ENCODE measurements at places on chromosomes 7 and 10. TPM values are rescaled to one million over a fixed set of nuclear protein-coding genes. Genes with fewer than 3 reads are reported as not detected.

Gene GNAT3
- not detected for polyA plus RNA-seq

Gene HOGA1
- polyA plus RNA-seq = 69.1 TPM

Gene NUB1
- 76.3 TPM for polyA plus RNA-seq

Gene STEAP2
- polyA plus RNA-seq = 18.9 TPM

Gene SPDYE8
- 1.0 TPM for polyA plus RNA-seq

Gene ZNF12
- polyA plus RNA-seq = 35.1 TPM

Gene LAMB1
- 711 TPM for polyA plus RNA-seq

DNA sequence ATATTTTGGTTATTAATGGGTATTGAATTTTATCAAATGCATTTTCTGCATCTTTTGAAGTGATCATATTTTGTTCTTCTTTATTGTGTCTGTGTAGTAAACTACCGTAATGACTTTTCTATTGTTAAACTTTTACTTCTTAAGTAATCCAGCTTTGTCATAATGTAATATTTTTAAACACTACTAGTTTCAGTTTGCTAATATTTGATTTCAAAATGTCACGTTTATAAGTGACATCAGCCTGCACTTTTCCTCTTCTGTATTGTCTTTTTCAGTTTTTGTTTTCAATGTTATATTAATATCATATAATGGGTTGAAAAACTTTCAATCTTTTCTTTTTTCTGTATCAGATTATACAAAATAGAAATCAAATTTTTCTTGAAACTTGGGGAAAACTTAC, 71.6 kb upstream of the ANKRD1 start:
- no peak for DNase-seq

DNA sequence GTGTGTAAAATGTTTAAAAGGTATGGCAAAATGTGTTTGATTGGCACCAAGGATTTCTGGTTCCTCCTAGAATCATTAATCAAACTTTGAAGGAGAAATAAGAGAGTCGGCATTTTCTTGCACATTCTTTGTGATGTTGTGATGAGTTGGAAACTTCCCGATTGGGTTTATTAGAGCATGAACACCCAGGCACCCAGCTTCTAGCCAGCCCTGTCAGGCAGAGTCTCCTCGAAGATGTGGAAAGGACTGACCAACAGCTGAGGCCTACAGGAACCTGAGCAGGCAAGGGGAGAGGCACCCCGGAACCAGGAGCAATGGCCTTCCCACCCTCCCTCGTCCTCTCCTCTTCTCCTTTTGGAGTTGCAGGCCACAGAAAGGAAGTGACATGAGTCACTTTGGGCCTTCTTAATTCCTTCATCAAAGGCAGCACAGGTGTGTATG, 68.7 kb downstream of the EGFR start:
- DNase-seq = no peak

GRCh38 chr7:36029853-36030515, 123.1 kb upstream of the EEPD1 start:
- no peak for DNase-seq

- no peak for DNase-seq
These were observed 416.5 kb downstream of the MAGI2 start for GRCh38 chr7:79037001-79037400.

DNA sequence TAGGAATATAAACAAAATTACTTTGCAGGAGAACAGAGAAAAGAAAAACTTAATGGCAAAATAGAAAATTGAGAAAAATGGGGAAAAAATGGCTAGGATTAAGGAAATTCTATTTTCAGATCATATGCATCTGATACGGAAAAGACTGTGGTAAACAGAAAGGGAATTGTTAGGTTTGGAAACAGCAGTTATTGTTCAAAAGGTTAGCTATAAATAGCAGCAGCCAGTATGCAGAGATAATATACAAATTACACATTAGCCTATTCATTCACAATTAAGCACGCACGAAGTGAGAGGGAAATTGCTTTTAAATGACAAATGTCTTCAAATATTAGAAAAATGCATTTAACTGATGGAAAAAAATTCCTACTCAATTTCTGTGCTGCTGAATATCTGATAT, 224.1 kb upstream of the FAM3C start:
- DNase-seq = no peak

DNA sequence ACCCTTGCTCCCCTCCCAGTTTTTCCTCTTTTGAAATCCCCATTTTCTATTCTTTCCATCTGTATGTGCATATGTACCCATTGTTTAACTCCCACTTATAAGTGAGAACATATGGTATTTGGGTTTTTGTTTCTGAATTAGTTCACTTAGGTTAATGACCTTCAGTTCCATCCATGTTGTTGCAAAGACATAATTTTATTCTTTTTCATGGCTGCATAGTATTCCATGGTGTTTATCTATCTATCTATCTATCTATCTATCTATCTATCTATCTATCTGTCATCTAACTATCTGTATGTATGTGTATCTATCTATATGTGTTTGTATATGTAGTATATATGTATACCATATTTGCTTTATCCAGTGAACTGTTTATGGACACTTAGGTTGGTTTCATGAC, 264.2 kb upstream of the SEMA3E start:
- DNase-seq = no peak

DNA sequence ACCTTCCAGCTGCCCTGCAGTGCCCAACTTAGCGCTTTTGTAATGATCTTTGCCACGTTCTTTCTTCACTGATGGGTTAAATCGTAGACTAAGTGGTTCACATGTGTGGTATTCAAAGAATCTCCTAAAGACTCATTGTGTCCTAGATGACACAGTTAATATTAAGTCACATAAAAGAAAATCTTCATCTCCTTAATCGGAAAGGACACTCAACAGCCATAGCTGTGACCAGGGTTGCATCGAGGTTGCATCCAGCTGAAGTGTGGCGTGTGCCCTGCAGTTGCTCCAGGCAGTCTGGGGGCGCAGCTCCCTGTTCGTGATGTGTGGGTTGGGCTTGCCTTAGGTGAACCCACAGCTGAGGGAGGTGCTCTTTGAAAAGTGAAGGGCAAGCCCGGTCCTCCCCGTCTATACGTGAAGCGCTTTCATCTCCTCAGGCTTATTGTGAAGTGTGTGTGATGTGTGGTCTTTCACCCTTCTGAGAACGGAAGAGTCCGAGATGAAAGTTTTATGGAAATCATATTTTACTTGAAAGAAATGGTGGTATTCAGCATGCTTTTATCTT, 122.7 kb downstream of the TRRAP start:
- DNase-seq = no peak

- DNase-seq = no peak
These were observed 45.8 kb upstream of the PLXNA4 start for GRCh38 chr7:132622081-132622480.

Data from renal pelvis (tissue), 12 donors.